ENCODE measurements at places on chromosomes 2 and 18.
A peak's percentile ranks its signal among the peaks of the same experiment; 100 is the strongest.

GRCh38 chr2:60275958-60276357, 277.5 kb downstream of the BCL11A start:
- no peak for DNase-seq

- no peak for DNase-seq
Measured at GRCh38 chr2:205782941-205783340, 100.6 kb downstream of the NRP2 start.

DNA sequence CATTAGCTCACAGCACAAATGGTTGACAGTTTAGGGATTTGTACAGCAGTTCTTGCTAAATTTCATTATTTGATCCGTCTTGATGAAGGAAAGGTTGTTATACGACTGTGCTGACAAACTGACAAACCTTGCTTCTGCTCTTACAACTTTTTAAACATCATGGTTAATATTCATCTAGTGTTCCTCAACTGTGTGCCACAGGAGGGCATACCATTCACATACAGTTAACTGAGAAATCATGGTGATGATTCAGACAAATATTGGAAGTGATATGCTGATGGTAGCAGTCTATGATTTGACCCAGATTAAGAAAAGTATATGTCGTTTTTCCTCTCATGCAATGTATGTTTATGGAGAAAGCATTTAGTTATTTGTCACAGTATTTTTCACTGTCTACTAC, 129.8 kb upstream of the FSIP2 start:
- no peak for DNase-seq

- no peak for DNase-seq
Measured at GRCh38 chr2:100941646-100942240, 60.3 kb upstream of the RPL31 start.

- DNase-seq, result no peak
Measured at GRCh38 chr2:197657562-197657961, 17.8 kb downstream of the RFTN2 start.

DNA sequence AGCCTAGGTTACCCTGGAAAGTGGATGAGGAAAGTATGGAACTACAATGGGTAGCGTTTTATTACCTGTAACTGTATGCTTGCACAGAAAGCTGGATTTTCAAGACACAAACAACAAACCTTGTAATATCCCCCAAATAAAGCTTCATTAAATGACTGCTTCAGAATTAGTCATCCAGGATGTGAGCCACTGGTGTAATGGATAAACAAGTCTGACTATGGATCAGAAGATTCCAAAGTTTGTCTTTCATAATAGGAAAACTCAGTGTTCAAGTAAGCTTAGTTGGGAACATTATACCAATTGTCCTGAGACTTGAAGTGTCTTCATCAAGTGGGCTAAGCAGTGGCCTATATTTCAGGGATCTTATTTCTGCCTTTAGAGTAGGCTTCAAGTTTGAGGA, 518.8 kb downstream of the LRP1B start:
- no peak for DNase-seq

- DNase-seq, result no peak
Measured at GRCh38 chr18:12606592-12607315, 51.2 kb downstream of the SPIRE1 start.

GRCh38 chr2:177080746-177081284, 131.8 kb upstream of the HNRNPA3 start:
- DNase-seq, result no peak

- DNase-seq, result peak; percentile 44
Measured at GRCh38 chr2:44981714-44982108, 27.5 kb downstream of the SIX2 start.

- DNase-seq, result no peak
Measured at GRCh38 chr2:18106841-18107240, 228.4 kb downstream of the KCNS3 start.

- no peak for DNase-seq
Measured at GRCh38 chr18:512957-513356, 12.5 kb upstream of the COLEC12 start.

DNA sequence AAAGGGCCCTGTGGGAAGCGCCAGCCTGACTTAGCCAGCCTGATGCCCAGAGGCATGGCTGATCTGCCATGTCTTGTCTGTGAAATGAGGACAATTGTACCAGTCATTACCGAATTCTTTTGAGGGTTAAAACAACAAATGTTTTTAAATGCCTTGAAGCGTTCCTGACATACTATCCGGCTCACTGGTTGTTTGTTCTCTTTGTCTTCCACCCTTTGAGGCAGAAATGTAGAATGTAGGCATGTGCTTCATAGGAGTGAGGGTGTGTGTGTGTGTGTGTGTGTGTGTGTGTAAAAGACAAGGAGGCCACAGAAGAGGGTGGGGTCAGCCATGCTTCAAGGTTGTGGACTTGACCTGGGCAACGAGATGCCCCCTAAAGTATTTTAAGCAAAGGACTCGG, 35.5 kb downstream of the TGFBRAP1 start:
- no peak for DNase-seq

DNA sequence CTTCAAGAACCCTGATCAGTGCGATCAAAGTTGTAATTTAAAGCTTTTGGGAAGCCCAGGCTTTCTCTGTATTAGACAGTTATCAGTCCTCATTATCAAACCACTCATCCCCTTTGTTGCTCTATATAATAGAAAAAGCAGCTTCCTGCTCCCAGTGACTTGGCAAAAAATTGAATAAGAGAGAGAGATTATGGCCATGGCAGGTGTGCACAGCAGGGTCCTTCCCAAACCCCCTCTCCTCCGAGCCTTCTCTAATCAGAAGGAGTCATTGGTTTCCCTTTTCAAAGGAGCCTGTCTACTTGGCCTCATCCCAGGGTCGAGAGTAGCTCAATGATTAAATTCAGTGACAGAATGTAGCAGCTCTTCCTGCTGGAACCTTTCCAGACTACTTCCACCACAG, 81.5 kb downstream of the SEMA4F start:
- no peak for DNase-seq

DNA sequence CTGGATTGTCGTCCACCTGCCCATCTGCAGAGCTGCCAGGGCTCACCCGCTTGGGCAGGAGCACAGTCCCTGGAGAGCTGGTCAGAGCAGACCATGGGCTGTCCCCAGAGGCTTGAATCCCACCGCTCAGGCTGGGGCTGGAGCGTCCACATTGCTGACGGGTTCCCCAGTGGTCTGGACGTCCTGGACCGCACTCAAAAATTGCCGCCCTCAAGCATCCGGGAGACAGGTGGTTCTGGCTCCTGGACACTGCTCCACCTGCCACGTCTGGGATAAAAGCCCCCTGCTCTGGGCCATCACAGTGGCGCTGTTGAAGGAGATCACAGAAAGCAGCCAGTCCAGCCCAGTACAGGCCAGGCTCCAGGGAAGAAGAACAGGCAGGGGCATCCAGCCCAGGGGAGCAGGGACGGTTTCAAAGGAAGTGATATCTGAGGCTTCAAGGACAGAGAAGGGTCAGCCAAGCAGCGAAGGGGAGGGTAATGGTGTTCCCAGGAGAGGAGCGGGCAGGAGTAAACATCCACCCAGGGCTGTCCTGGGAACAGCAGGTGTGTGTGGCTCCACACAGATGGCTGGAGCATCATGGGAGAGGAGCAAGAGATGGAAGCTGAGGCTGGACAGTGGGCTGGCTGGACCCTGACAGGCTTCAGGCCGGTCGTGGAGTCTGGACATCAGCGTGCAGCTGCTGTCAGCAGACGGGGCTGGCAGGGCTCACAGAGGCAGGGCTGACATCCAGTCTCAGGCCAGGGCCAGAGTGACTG, 21.9 kb upstream of the ID2 start:
- DNase-seq, result no peak

- no peak for DNase-seq
Measured at GRCh38 chr18:2536493-2536892, 34.8 kb downstream of the METTL4 start.

- DNase-seq, result no peak
Measured at GRCh38 chr2:171858397-171858958, 35.6 kb downstream of the SLC25A12 start.

- no peak for DNase-seq
Measured at GRCh38 chr2:66526180-66526579, 91.3 kb downstream of the MEIS1 start.

GRCh38 chr2:119393971-119394748, 27.4 kb downstream of the DBI start:
- DNase-seq, result no peak

GRCh38 chr2:6927753-6928152, 10.5 kb downstream of the RNF144A start:
- no peak for DNase-seq

DNA sequence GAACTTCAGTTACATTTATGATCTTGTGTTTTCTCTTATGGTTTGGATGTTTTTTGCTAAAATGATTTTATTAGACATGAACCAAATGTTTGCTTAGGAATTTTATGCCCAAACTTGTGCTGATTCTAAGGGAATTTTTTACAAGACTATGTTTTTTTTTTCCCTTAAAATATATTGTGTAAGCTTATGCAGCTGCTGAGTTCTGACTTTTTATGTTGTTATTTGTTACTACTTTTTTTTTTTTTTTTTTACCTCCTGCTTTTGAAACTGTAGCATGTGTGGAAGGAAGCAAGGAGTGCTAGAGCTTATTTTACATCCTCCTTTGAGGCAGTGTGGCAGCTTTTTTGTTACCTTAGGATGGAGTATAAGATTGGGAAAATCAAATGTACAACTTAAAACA, 6.0 kb upstream of the DNAH7 start:
- no peak for DNase-seq

DNA sequence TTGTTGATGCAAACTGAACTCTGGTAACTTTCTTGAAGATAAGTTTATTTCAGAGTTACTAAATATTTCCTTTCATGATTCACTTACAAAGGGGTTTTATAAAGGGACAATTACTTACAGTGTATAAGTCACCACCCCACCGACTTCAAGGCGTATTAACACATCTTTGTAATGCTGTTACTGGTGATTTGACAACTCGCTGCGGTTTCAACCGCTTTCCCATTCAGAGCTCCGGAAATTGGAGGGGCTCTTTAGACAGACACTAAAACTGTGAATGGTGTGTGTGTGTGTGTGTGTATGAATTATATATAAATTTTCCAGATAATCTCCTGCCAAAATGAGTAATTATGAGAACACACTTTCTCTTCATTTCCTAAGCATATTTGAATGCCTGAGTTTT, 4.9 kb downstream of the TM4SF20 start:
- DNase-seq, result no peak

DNA sequence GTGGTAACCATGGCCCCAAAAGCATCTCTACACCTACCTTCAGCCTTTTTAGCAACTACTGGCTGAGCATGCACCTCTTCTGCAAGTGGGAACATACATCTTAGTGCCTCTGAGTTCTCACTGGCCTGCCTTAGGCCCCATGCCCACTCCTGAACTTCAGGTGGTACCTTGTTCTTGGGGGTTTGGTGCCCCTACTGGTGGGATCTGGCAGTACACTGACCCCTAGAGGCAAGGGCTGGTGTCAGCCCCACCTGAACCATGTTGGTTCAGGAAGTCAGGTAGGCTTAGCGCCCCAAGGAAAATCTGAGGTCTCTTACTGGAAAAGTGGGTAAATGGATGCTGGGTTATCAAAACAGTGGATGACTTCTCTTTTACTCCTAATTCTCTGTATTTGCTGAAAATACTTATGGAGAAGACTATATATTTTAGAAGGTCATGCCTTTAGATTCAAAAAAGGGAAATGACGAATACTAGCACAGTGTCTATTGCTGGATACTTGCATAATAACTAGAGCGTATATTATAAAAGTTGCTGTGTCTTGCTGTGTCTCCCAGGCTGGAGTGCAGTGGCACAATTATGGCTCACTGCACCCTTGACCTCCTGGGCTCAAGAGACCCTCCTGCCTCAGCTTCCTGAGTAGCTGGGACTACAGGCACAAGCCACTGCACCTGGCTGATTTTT, 84.6 kb downstream of the RAB31 start:
- peak; percentile 9 for DNase-seq

DNA sequence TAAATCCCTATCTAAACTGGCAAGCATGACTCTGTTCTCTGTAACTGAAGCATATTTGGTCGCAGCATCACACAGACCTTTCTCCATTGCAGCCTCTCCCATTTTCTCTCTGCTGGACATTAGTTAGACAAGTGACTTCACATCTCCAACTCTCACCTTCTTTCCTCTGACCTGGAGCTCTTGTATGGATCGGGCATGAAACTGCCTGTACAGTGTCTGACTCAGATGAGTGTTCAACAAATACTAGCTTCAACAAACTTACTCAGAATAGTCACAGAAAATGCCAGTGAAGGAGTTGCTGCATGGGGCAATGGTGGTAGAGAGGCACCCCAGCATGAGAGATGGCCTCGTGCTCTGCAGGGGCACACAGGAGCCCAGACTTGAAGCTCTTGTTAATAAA, 104.7 kb upstream of the COPS8 start:
- DNase-seq, result no peak

GRCh38 chr2:26251893-26252292, 7.2 kb downstream of the HADHB start:
- no peak for DNase-seq
